Stimulated activated CD4-positive, alpha-beta T cell treated with anti-CD3 and anti-CD28 coated beads, TNF-alpha, amount 100 ng/mL, for 4 hours (primary cell): ENCODE measurements at places on chromosomes 6 and 20.

DNA sequence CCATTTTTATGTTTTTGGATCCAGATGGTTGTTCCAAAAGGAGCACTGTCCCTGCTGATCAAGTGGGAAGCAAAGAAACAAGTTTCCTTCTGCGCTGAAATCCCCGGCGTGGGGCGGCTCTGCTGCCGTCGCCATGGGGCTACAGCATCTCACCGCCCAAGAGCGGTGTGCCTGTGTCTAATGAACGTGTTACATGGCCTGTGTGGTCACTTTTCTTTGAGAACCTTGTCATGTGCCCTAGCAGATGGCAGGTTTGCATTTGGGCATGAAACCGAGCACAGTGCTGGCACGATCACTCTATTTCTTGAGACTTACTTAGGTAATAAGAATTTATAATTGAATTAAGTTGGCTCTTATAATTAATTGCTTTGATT lies 51.9 kb downstream of the ZDHHC14 start:
- DNase-seq, result no peak

GRCh38 chr6:108113557-108114519 lies 39.3 kb upstream of the OSTM1 start:
- no peak for DNase-seq

DNA sequence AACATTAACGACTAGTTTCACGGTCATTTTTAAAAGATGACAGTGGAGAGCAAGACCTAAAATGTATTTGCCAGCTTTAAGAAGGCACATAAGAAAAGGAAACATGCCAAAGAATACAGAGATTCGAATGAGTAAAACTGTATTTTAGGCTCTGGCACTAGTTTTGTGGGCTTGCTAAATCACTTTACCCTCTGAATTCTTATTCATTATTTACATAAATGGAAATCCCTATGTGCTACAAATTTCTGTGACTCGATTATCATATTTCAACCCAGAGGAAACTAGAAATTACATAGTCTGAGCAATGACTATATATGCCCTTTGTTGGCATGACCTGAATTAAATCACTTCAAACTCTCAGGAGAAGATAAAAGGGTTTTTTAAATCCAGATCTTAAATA lies 441.7 kb upstream of the RNF217 start:
- no peak for DNase-seq

DNA sequence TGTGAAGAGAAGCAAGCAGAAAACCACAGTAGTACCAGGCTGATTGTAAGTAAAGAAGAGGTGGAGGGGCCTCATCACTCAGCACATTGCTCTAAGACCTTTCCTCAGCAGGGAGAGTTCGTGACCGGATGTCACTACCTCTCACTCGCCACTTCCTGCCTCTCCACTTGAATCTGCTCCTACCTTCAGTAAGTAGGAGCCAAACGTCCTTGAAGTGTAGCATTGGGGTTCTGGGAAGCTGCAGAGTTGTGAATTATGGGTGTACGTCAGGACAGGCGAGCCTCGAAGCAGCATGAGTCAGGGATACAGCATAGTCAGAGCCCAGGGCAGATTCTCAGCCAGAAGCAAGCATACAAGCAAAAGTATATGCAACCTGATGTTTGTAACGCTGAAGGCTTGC lies 224.9 kb downstream of the PHACTR1 start:
- DNase-seq, result no peak

DNA sequence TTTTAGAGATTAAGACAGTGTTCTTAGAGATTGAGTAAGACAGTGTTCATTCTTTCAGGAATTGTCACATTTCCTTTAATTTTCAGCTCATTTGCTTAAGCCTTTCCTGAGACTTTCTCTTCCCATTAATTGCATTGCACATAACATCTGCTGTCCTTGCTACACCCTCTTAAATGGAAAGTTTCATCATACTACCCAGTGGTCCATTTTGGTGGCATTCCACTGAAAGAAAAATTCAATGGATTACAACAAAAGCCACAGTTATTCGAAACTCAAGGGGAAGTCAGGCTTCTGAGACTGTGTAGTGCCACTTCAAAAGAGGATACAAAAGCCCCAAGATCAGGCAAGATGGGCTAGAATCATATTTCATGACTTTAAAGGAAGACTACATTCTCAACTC lies 64.0 kb downstream of the RSPO3 start:
- DNase-seq, result no peak

- no peak for DNase-seq
These were observed 82.2 kb downstream of the ANKRD60 start for GRCh38 chr20:58146081-58146745.

DNA sequence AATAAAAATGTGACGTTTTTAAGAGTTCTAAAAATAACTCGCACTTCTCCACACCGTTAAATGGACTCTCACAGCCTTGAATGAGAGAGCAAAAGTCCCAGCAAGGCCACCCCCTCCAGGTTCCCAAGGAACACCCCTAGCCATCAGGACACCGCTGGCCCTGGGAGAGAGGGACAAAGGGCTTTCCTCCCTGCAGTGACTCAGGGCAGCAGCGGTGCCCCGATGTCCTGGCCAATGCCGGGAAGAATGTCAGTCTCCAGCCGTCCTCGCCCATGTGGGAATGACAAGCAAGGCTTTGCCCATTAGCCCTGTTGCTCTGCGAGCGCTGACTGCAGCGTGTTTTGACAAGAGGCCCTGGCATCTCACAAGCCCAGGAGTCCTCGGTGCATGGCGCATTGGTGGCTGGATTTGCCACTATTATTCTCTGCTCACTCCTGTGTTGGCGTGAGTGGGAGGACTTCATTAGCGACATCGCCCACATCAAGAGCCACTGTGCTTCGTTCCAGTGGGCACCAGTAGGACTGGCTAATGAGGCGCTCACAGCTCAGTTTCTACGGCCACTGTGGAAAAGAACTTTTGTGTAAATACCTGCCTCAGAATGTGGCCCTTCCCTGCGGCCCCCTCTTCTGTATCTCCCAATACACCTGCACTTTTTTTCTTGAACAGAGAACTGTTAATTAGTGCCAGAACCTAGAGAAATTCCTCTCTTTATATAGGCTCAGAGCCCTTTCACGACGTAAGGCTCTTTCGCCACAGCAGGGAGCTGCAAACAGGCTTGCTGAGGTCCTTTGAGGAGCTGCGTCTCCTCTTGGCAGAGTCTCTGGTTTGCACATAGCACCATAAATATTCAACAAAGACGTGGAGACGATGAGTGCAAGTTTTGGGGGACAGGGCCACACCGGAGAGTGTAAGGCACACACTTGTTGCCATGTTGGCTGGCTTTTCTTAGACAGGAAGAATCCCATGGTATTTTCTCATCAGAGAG lies 336.6 kb downstream of the TAF4 start:
- no peak for DNase-seq

DNA sequence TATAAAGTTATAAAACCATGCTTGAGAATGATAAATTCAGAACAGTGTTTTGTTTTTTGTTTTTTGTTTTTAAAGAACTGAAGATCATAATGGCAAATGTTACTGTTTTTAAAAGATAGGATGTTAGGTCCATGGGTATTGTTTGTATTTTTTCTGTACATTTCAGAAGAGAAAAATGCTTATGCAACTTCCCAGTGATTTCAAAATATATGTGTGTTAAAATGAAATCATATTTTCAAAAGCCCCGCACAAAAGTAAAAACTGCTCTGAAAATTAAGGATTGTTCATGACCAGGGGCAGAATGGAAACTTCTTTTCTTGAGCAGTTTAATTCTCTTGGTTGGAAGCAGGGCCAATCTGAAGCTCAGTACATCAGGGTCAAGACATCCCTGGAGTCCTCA lies 109.2 kb upstream of the SIRPG start:
- no peak for DNase-seq

DNA sequence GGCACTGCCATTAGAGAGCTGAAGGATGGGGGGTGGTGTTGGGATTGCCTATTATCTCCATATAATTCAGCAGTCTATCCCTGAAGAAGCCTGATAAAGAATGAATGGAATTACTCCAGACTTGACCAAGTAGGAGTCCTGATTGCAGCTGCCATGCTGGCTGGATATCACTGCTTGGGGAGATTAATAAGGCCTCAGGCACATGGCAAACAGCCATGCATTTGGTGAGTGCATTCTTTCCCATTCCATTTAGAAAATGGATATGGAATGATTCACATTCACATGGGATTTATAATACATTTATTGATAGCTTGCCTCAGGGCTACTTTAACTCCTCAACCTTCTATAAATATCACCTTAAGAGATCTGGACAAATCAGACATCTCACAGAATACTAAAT lies 49.6 kb upstream of the HLA-A start:
- DNase-seq, result no peak

DNA sequence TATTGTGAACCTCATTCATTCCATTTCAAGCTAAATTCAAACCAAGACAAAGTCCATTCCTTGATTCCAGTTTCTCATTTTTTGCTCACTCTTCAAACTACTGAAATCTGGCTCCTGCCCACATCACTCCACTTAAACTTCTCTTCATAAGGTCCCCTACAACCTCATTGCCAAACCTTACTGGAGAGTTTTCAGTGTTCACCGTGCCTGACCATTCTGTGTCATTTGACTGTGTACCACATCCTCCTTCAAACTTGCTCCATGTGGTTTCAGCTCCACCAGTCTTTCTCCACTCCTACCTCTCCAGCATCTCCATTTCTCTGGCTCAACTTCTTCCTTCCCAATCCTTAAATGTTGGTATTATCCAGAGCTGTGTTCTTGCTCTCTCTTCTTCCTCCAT lies 38.5 kb upstream of the TAB2 start:
- DNase-seq, result no peak

DNA sequence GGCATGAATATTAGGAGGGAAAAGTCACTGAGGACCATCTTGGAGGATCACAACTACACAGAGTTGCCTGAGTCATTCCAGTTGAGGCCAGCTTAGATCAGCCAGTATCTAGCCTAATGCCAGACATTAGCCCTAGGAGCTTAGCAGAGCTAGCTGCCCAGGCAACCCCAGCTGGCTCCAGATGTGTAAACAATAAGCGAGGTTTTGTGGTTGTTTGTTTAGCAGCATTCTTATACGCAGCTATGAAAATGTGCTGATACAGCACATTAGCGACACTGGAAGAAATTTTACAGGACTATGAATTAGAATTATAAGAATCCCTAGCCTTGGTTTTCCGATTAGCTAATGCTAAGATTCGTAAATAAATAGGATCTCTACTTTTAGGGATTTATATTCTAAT lies 59.3 kb downstream of the BTBD3 start:
- DNase-seq, result no peak

GRCh38 chr6:105994591-105995390 lies 91.3 kb upstream of the PRDM1 start:
- DNase-seq, result peak; percentile 35

DNA sequence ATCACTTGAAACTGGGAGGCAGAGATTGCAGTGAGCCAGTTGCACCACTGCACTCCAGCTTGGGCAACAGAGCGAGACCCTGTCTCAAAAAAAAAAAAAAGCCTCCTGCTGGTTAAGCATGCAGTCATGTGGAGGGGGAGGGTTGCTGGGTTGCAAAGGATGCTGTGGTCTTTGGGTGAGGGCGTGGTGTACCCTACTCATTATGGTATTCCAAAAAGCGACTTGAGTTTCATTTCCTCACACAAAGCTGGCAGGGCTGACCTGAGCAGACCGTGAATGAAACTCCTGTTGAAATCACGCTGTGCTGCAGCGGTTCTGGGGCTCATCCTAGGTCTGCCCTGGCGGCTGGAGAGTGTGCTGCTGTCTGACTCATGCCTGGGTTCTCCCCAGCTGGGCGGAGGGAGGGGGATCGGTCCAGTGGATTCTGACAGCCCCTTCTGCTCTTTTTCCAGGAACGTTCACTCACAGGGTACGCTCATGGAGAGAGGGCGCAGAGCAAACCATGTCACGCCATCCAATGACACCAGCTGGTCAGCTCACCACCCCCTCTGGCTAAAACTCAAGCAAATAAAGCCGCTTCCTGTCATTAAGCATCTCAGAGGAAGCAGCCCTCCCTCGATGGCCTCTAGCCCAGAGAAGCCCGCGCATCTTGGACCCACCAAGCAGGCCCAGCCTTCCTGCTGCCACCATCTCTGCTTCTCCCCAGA lies 166.2 kb downstream of the SCML4 start:
- peak; percentile 15 for DNase-seq

- DNase-seq, result no peak
These were observed 5.0 kb upstream of the NEDD9 start for GRCh38 chr6:11237428-11237827.

- DNase-seq, result no peak
These were observed 208.1 kb downstream of the UST start for GRCh38 chr6:148954934-148955333.

- DNase-seq, result no peak
These were observed 104.7 kb downstream of the EPM2A start for GRCh38 chr6:145630598-145630997.

- DNase-seq, result no peak
These were observed 48.2 kb downstream of the KLHL32 start for GRCh38 chr6:96972689-96973088.

- DNase-seq, result no peak
These were observed 82.6 kb upstream of the PREP start for GRCh38 chr6:105485456-105485855.

DNA sequence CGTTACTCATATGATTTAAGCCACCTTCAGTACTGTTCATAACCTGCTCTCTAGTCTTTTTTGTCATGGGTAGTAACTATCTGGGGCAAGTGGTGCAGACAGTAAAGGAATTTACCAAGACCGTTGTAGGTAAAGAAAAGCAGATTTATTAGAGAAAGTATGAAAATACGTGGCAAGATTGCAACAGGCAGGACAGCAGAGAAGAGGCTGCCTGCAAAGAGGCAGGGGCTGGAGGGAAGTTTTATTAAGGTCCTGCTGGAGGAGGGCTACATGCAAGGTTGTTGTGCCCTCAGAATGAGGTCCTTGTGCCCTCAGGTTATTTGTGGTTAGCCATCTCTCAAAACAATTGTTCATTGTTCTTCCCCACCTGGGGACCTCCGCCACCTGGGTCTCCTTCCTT lies 444.3 kb downstream of the BCKDHB start:
- DNase-seq, result no peak

DNA sequence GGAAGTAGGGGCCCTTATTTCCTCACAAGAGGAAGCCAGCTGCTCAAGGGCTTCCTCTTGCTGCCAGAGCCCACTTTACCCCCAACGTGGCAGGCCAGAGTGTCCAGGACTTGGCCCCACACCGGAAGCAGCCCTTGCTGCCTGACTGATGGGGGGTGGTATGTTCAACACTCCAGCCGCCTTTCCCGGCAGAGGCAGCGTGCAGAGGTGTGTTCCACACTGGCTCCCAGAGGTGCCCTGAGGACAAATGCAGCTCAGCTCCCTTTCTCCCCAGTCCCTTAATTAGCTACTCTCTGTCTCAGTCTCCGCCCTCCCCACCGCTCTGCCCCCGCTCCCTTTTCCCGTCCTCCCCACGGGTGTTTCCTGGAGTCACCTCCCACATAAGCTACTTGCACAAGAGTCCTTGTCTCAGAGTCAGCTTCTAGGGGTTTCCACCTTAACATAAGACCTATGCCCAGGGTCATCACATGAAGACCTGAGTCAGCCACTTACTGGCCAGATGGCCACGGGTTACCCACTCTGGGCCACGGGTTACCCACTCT lies 61.7 kb upstream of the SHLD1 start:
- no peak for DNase-seq

GRCh38 chr6:80095600-80095999 lies 10.9 kb upstream of the BCKDHB start:
- DNase-seq, result no peak

GRCh38 chr6:154526996-154527395 lies 16.5 kb upstream of the CNKSR3 start:
- DNase-seq, result no peak
